ENCODE measurements at places on chromosomes 1 and 21.
A peak's percentile ranks its signal among the peaks of the same experiment; 100 is the strongest.

GRCh38 chr1:111454859-111455641 lies 5.8 kb downstream of the ATP5PB start:
- DNase-seq: no peak

- no peak for DNase-seq
These were observed 27.4 kb downstream of the ELF3 start for GRCh38 chr1:202037706-202038296.

DNA sequence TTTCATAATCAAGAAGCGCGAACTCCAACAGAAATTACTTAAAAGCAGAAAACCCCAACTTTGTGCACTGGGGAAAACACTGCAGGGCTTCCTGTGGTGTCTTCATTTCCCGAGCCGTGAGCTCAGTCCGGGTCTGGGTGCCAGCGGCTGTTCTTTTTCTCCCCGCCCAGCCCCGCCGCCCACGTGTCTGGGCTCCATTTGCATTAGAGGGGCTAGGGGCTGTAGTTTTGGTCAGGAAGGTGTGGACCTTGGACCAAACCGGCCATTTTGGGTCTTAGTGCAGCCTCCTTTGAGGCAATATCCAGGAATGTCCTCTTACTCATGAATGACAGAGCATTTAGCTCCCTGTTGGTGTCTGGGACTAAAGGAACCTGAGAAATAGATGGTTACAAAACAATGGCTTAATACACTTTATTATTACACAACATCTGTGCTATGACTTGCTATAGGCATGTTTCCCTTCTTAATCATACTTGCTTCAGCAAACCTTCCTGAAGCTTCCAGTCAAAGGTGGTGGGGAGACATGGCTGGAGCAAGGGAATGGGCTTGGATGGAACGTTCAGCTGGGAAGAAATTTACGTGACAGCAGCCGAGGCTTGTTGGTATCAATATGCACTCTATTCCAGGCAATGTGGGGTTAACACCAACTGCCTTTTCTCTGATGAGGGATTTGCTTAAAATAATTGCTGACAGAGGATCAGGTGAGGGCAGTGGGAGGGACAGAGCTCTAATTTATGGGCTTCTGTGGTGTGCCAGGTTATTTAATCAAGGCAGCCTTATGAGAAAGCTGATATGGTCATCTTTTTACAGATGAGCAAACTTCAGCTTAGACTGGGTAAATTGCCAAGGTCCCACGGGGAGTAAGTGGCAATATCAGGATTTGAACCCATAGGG lies 1.1 kb downstream of the AGTRAP start:
- DNase-seq: peak; percentile 97

- no peak for DNase-seq
These were observed 719.0 kb downstream of the RWDD3 start for GRCh38 chr1:95953015-95953414.

DNA sequence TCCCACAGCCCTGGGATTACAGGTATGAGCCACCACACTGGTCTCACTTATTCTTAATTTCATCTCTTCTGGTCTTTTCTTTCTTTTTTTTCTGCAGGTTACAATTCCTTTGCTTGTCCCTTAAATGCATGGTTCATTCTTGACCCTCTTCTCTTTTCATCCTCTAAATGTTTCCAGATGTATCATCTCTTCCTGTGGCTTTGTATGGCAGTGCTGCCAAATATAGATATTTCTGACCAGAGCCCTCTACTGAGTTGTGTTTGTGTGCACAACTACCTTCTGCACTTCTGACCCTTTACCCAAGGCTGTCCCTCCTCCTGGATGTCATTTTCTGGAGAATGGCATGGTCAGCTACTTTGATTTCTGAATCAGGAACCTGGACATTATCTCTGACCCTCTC lies 32.5 kb downstream of the OLFML3 start:
- DNase-seq: no peak

DNA sequence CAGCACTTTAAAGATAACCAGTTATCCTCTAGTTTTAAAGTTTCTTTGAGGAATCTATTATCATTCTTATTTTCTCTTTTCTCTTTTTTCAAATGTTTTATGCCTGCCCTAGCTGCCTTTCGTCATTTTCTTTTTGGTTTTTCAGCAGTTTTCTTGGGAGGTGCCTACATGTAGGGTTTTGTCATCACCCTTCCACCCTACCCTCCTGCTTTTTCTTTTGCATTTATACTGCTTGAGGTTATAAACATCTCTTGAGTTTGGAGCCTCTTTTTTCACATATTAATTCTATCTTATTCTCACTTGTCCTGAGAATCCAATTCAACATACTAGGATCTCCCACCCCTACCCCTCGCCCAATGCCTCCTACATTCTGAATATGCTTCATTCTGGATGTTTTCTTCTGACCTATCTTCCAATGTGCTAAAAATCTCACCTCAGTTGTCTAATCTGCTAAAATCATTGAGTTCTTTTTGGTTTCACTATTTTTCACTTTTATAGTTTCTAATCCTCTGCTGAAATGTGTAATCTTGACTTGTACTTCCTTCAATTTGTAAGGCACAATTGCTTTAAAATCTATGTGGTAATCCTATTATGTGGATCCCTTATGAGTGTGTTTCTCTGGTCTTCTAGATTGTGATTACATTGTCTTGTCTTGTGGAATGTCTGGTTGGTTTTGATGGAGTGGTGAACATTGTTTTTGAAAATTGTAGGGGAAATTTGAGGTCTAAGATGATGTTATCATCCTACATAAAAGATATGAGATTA lies 38.7 kb downstream of the MIA3 start:
- no peak for DNase-seq

- DNase-seq: no peak
These were observed 68.6 kb downstream of the GNG12 start for GRCh38 chr1:67764633-67765032.

GRCh38 chr1:89121641-89122040 lies 4.3 kb downstream of the GBP2 start:
- DNase-seq: no peak

DNA sequence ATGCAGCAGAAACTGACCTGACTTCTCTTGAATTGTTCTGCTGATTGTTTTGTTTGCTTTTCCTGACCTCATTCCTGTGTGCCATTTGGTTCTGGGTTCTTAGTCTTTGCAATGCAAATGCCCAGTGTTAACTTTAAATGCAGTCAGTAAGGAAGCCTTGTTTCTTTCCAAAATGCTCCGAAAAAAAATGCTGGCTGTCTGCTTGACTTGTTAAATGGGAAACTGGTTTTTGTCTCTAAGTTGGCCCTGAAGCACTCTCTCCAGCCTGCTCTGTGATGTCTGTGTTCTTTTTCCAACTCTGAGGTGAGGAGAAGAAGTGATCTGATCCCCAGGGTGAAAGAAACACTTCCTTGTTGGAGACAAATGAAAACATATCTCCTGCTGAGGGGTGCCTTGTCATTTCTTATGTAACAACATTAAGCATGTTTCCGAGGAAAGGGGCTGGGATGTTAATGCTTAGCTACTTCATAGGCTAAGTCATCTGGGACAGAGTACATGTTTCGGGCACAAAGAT lies 256.3 kb upstream of the ADGRL4 start:
- no peak for DNase-seq

DNA sequence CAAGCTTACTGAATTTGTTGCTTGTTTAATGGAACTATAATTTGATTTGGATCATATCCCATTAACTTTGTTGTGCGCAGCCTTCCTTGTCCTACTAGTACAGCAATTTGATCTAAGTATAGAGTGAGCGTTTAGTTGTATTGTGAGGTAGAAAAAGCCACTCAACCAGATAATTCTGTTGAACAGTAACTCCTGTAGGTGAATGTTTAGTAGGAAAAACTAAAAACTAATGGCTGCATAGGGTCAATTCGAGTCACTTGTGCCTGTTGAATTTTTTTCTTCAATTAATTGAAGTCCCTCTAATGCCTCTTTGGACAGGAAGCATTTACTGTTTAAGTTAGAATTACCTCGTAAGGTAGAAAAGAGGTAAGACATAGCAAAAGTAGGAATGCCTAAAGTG lies 15.0 kb upstream of the EPHX1 start:
- no peak for DNase-seq

DNA sequence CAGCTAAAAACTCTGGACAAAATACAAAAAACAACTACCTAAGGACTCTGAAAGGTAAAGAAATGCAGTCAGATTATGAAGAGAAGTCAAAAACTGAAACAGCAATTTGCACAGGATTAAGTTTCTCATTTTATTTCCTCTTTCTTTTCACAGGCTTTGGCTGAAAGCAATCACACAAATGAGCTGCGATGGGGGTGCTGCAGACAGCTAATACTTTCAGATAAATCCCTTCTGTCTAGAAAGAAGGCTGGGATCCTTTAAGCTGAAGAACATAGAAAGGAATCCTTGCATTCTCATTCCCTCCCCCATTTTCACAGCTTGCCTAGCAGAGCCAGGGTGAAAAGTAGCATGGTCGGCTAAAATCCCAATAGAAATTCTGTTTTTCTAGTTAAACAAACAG lies 32.0 kb upstream of the PRDX6 start:
- DNase-seq: no peak

DNA sequence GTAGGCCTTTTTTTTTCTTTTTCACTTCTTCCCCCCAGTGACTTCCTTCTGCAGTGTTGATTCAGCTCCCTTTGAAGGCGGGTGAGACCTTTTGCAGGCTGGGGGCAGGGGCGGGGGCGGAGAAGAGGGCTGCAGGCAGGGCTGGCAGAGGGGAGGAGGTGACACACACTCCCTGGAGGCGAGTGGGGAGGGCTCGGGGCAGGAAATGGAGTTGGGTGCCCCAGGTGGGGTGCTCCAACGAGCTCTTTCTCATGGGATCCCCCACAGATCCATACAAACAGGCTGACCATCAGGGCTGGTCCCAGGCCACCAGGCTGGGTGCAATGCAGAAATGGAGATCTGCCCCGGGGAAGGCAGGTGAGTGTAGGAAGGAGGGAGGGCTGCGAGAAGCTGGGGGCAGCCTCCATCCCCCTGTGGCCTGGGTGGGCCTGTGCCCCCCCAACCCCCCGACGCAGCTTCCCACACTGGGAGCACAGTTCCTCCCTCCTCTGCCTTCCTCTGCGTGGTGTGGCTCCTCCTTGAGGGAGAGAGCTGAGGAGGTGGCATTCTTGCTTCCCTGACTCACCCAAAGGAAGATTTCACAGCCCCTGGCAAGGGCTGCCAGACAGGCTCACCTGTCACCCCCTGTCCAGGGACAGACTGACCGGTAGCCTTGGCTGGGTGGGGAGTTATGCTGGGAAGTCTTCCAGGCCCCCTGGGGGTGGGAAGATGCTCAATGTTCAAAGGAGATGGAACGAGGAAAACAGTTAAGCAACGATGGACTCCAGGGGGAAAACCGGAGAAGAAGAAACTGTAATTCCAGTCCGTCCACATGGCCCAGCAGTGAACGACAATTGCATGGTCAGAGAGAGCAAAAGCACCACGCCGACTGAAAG lies 7.1 kb upstream of the ITGB2 start:
- DNase-seq: peak; percentile 56

GRCh38 chr1:42891465-42892138 lies 45.2 kb downstream of the ZNF691 start:
- DNase-seq: no peak

DNA sequence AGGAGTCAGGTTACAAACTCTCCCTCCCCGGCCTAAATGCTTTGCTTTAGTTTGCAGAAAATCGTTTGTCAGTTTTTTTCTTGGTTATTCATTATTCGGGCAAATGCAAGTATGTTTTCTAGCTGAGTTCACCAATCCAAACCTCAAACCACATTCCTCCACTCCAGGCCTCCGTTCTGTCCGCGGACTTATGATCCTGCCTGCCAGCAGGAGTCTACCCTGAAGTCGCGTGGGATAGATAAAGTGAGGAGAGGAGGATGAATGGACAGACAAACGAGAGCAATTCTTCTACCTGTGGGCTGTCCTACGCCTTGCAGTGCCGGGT lies 1.3 kb downstream of the ADAMTS1 start:
- no peak for DNase-seq

GRCh38 chr1:25003000-25003399 lies 72.9 kb upstream of the RUNX3 start:
- DNase-seq: no peak

DNA sequence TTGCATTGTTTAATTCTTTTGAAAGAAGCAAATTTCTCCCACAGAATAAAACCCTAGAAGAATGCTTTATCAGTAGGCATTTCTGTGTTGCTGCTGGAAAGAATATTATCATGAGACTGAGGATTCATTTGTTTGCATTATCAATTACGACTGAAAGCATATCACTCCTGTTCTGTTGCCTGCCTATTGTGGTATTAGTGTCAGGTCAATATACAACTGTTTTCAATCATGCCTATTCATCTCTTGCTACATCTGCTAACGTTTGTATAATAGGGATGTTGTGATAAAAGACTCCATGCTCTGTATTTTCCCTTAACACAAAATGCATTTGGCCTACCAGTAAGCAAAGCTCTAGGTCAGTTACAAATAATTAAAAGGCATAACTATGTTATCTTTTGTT lies 221.5 kb downstream of the PTPRC start:
- DNase-seq: no peak

- peak; percentile 15 for DNase-seq
These were observed 2.7 kb upstream of the NPHP4 start for GRCh38 chr1:5994713-5995621.

DNA sequence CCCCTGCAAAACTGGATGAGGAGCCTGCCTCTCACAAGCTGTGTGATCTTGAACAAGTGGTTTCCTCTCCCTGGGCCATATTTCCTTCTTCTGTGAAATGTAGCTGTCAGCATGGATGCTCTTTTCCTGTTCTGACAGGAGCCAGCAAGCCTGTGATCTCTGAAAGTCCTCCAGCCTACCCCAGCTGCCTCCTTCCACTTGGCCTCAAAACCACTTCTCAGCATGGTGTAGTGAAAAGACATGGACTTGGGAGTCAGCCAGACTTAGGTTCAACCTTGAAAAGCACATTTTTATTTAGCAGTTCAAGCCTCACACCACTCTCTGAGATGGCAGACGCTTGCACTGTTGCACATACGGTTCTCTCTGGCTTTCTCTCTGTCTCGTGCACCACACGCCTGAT lies 292.9 kb upstream of the DUSP10 start:
- DNase-seq: no peak

DNA sequence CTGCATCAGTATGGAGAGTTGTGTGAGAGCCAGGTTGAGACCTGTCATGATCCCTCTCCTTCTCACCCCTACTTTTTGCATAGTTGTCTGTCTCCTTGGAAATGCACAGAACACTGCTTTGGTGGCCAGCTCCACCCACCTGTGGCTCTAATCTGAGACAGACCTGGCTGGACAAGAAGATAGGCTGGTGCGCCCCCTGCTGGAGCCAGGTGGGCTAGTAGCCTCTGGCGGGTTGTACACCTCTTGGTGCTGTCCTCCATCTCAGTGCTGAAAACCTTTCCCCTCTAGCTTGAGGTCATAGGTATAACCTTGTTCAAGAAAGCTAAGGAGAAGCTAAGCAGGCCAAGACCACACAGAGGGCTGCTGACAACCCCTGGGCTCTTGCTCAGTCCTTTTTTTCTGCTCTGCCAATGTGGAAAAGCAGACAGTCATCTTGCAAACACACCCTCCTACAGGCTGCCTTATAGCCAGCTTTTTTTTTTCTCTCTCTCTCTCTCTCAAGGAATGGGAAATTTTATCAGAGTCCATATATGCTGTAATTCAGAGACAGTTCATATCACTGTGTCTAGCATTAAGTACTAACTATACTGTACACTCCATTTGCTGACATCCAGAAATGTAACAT lies 58.8 kb upstream of the SPATA6 start:
- peak; percentile 46 for DNase-seq

- no peak for DNase-seq
These were observed 109.9 kb upstream of the CXADR start for GRCh38 chr21:17402937-17403336.

GRCh38 chr1:185467122-185467521 lies 150.1 kb upstream of the IVNS1ABP start:
- DNase-seq: no peak

Data from AML-193 (cell line).